ENCODE measurements at places on chromosomes 2 and 18. TPM values are rescaled to one million over a fixed set of nuclear protein-coding genes. Genes with fewer than 3 reads are reported as not detected.

Gene GAREM1
- 2.0 TPM for total RNA-seq

Gene RBM45
- total RNA-seq = 4.7 TPM

Gene GALR1
- total RNA-seq = not detected

Gene BOLL
- total RNA-seq = not detected

Gene TRPM8
- total RNA-seq = 0.35 TPM

Gene MROH2A
- not detected for total RNA-seq

Gene KIF1A
- total RNA-seq = 0.37 TPM

Gene FSHR
- total RNA-seq = not detected

Gene CD207
- total RNA-seq = 2.5 TPM

Gene MTCL1
- 25.9 TPM for total RNA-seq

GRCh38 chr2:15652801-15653200 lies 61.1 kb downstream of the DDX1 start:
- no peaks in the 10 kb centered on the region for H3K27me3 ChIP-seq
- H3K27ac ChIP-seq = no peak overlapping the region
- DNase-seq = no peak

- H3K36me3 ChIP-seq = no peaks in the 10 kb centered on the region
- no peak for DNase-seq
- no peak overlapping the region for H3K4me3 ChIP-seq
Observed at GRCh38 chr18:48563027-48563426, 24.2 kb downstream of the CTIF start.

GRCh38 chr2:5521461-5521860 lies 170.7 kb upstream of the SOX11 start:
- no peak for DNase-seq
- H3K27me3 ChIP-seq = no peaks in the 10 kb centered on the region
- H3K4me1 ChIP-seq = no peaks in the 10 kb centered on the region
- H3K27ac ChIP-seq = no peak overlapping the region

DNA sequence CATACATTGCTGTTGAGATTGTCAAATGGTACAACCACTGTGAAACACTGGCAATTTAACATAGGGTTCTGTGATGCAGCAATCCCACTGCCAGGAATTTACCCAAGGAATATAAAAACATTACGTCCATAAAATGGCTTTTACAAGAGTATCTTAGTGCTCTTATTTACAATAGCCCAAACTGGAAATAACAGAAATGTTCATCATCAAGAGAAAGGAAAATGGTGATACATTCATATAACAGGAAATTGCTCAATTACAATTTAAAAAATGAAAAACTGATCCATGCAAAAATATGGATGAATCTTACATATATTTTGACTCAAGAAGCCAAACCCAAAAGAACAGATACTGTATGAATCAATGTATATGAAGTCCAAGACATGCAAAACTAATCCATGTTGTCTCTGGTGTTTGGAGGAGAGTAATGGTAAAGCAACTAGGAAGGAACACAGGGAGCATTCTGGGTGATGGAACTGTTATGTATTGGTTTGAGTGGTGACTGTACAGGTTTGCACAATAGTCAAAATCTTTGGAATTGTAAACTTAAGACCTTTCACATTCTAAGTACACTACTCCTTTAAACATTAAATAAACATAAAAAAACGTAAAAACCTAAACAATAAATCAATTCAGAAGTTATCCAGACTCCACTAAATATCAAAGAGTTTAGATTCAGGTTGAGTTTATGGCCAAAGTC lies 104.8 kb upstream of the WDR75 start:
- no peak for DNase-seq
- no peak overlapping the region for H3K4me3 ChIP-seq

GRCh38 chr2:52934920-52935640 lies 832.5 kb upstream of the CHAC2 start:
- no peaks in the 10 kb centered on the region for H3K27me3 ChIP-seq
- H3K27ac ChIP-seq = no peak overlapping the region
- no peaks in the 10 kb centered on the region for H3K4me1 ChIP-seq
- H3K4me3 ChIP-seq = no peak overlapping the region

- no peaks in the 10 kb centered on the region for H3K36me3 ChIP-seq
- peaks cover 3% of the 10 kb centered on the region for H3K4me1 ChIP-seq
- H3K27me3 ChIP-seq = peaks cover 37% of the 10 kb centered on the region
- no peak overlapping the region for H3K27ac ChIP-seq
- H3K4me3 ChIP-seq = no peak overlapping the region
Observed at GRCh38 chr2:176074919-176075425, 8.8 kb downstream of the EVX2 start.

GRCh38 chr18:37243741-37244140 lies 321.9 kb downstream of the CELF4 start:
- H3K27ac ChIP-seq = no peak overlapping the region
- no peaks in the 10 kb centered on the region for H3K36me3 ChIP-seq
- no peak overlapping the region for H3K4me3 ChIP-seq
- no peak for DNase-seq
- no peaks in the 10 kb centered on the region for H3K27me3 ChIP-seq

- no peaks in the 10 kb centered on the region for H3K4me1 ChIP-seq
- H3K27me3 ChIP-seq = no peaks in the 10 kb centered on the region
- H3K36me3 ChIP-seq = no peaks in the 10 kb centered on the region
- H3K4me3 ChIP-seq = no peak overlapping the region
- no peak overlapping the region for H3K27ac ChIP-seq
Observed at GRCh38 chr2:2843969-2844548, 513.0 kb upstream of the MYT1L start.

- H3K27me3 ChIP-seq = no peaks in the 10 kb centered on the region
- no peak overlapping the region for H3K4me3 ChIP-seq
- H3K36me3 ChIP-seq = no peaks in the 10 kb centered on the region
- H3K4me1 ChIP-seq = no peaks in the 10 kb centered on the region
Observed at GRCh38 chr2:215299337-215299859, 12.5 kb upstream of the ATIC start.

- no peaks in the 10 kb centered on the region for H3K27me3 ChIP-seq
- no peak overlapping the region for H3K27ac ChIP-seq
- peak; percentile 27 for DNase-seq
- no peak overlapping the region for H3K4me3 ChIP-seq
- H3K4me1 ChIP-seq = no peaks in the 10 kb centered on the region
- no peaks in the 10 kb centered on the region for H3K36me3 ChIP-seq
Observed at GRCh38 chr2:232204457-232204931, 174.1 kb upstream of the ALPP start.

DNA sequence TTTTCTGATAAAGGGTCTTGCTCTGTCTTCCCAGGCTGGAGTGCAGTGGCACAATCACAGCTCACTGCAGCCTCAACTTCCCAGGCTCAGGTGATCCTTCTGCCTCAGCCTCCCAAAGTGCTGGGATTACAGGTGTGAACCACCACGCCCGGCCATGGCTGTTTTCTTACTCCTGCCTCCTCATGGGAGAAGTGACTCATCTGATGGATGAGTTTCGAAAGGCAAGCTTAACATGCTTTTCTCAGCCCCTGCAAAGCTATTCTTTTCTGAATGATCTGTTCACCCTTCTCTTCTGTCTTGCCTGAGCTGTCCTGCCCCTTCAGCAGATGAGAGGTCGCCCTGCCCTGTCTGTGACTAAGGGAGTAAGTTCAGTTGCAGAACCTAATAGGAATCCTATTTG lies 929 bp upstream of the CREG2 start:
- H3K4me1 ChIP-seq = peaks cover 12% of the 10 kb centered on the region
- no peaks in the 10 kb centered on the region for H3K36me3 ChIP-seq
- no peak overlapping the region for H3K27ac ChIP-seq
- no peaks in the 10 kb centered on the region for H3K27me3 ChIP-seq
- DNase-seq = no peak

GRCh38 chr2:210752532-210752931 lies 196.1 kb downstream of the CPS1 start:
- H3K36me3 ChIP-seq = no peaks in the 10 kb centered on the region
- no peak overlapping the region for H3K4me3 ChIP-seq
- H3K4me1 ChIP-seq = no peaks in the 10 kb centered on the region
- H3K27ac ChIP-seq = no peak overlapping the region
- H3K27me3 ChIP-seq = no peaks in the 10 kb centered on the region
- DNase-seq = no peak

DNA sequence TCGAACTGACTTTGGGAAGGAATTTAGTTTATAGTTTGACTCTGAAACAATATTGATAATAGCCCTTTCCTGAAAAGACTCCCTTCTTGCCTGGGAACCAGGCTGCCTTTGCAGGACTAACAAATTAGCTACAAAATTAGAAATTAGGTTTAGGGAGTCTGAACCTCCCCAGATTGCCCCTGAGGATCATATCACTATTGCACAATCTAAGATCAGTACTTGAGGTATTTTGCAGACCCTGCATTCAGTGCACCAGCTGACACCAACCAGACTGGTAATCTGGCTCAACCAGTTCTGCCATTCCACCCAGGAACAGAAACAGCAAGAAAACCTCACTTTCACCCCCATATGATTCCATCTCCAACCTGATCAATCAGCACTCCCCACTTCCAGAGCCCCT lies 131.8 kb upstream of the GALNT5 start:
- H3K36me3 ChIP-seq = no peaks in the 10 kb centered on the region
- H3K27me3 ChIP-seq = no peaks in the 10 kb centered on the region
- H3K4me3 ChIP-seq = no peak overlapping the region
- no peaks in the 10 kb centered on the region for H3K4me1 ChIP-seq
- DNase-seq = no peak

DNA sequence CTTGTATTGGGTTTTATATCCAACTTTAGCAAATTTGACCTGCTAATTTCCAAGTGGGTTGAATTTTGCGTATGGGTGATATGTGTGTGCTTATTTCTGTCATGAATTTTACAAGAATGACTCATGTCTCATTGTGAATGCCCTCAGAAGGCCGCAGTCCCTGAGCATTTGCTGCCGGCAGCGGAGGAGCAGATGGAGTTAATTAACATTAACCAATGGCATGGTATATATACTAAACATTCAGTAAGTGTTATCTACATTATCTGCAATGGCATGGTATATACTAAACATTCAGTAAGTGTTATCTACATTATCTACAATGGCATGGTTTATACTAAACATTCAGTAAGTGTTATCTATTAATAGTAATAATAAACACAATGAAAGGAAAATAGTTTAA lies 90.1 kb downstream of the DOK6 start:
- no peaks in the 10 kb centered on the region for H3K36me3 ChIP-seq
- H3K4me3 ChIP-seq = no peak overlapping the region
- no peaks in the 10 kb centered on the region for H3K27me3 ChIP-seq
- DNase-seq = no peak

GRCh38 chr2:139374296-139374850 lies 594.2 kb upstream of the NXPH2 start:
- no peak for DNase-seq
- no peaks in the 10 kb centered on the region for H3K27me3 ChIP-seq
- no peaks in the 10 kb centered on the region for H3K4me1 ChIP-seq
- no peak overlapping the region for H3K27ac ChIP-seq
- no peak overlapping the region for H3K4me3 ChIP-seq
- H3K36me3 ChIP-seq = no peaks in the 10 kb centered on the region

GRCh38 chr2:121360566-121361300 lies 75.7 kb upstream of the TFCP2L1 start:
- H3K4me3 ChIP-seq = no peak overlapping the region
- no peaks in the 10 kb centered on the region for H3K4me1 ChIP-seq
- H3K27me3 ChIP-seq = no peaks in the 10 kb centered on the region
- DNase-seq = no peak
- H3K27ac ChIP-seq = no peak overlapping the region
- no peaks in the 10 kb centered on the region for H3K36me3 ChIP-seq

GRCh38 chr2:206562375-206562774 lies 79.9 kb upstream of the FAM237A start:
- no peaks in the 10 kb centered on the region for H3K4me1 ChIP-seq
- H3K27me3 ChIP-seq = no peaks in the 10 kb centered on the region
- no peak for DNase-seq
- no peak overlapping the region for H3K4me3 ChIP-seq
- H3K27ac ChIP-seq = no peak overlapping the region
- no peaks in the 10 kb centered on the region for H3K36me3 ChIP-seq

- no peak overlapping the region for H3K27ac ChIP-seq
- no peak for DNase-seq
- no peaks in the 10 kb centered on the region for H3K27me3 ChIP-seq
- H3K4me3 ChIP-seq = no peak overlapping the region
- H3K36me3 ChIP-seq = no peaks in the 10 kb centered on the region
Observed at GRCh38 chr2:181954538-181954883, 31.1 kb upstream of the PPP1R1C start.

DNA sequence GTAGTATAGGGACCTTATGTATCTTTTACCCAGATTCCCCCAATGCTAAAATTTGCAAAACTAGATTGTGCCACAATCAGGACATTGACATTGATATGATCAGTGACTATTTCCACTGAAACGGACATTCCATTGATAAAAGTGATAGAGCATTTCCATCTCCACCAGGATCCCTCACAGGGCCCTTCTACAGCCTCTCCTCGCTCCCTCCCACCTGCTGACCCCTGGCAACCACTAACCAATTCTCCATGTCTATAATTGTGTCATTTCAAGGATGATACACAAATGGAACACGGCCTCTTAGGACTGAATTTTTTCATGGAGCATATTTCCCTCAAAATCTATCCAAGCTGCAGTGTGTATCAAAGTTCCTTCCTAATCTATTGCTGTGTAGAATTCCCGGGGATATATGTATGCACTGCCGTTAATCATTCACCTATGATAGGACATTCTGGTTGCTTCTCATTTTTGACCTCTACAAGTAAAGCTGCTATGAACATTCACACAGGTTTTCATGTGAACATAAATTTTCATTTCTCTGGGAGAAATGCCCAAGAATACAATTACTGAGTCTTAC lies 67.3 kb downstream of the UXS1 start:
- H3K36me3 ChIP-seq = no peaks in the 10 kb centered on the region
- H3K27me3 ChIP-seq = no peaks in the 10 kb centered on the region
- H3K4me1 ChIP-seq = no peaks in the 10 kb centered on the region
- H3K27ac ChIP-seq = no peak overlapping the region
- no peak overlapping the region for H3K4me3 ChIP-seq

DNA sequence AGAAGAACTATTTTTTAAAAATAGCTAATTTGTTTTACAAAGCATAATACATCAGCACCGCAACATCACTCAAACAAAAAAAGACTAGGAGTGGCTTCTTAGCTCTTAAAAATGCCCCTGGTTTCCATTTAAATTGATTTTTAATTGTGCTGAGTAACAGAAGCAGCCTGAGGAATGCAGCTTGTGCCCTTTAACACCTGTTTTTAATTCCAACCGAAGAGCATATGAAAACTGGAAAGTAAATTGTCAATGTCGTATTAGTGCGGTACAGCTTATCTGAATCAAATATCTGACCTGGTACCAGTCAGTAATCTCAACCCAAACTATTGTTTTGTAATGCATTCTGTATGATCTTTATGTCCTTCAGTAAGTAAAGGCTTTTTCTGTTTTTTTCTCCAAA lies 13.2 kb upstream of the CD302 start:
- no peak for DNase-seq
- no peaks in the 10 kb centered on the region for H3K36me3 ChIP-seq
- H3K4me3 ChIP-seq = no peak overlapping the region
- H3K27me3 ChIP-seq = no peaks in the 10 kb centered on the region
- H3K4me1 ChIP-seq = no peaks in the 10 kb centered on the region
